ENCODE measurements at places on chromosomes 6 and 20.
A peak's percentile ranks its signal among the peaks of the same experiment; 100 is the strongest.

- no peak for DNase-seq
These were observed 544 bp upstream of the HLA-C start for GRCh38 chr6:31272436-31272835.

DNA sequence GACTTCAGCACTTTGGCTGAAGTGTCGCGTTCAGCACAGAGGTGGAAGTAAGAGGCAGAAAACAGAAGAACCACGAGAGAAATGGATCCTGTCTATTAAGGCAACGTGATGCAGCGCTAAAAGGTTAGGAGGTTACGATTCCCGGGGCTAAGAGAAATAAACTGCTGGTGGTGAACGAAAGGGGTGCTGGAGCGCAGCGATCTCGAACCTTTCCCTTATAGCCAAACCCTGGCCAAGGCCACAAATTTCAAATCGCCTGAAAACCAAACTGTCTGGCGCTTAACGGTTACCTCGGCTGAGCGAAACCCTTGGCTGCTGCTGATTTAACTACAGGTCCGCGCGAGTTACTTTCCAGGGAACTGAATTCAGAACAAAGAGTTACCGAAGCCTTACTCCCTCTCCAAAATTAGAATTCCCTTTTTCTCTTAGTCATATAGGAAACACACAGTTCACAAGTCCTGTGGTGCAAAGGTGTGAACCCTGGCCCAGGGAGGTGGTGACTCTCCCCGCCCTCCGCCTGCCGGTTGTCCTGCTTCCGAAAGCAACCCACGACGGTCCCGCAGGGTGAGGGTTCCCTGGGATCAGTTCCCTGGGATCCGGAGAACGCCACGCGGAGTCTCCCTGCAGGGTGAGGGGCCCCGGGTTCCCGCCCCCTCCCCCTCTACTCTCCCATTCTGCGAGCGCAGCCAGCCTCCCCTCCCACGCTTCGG, 1.3 kb upstream of the SLC35D3 start:
- DNase-seq, result no peak

GRCh38 chr6:151001387-151002056, 136.0 kb downstream of the MTHFD1L start:
- DNase-seq, result no peak

DNA sequence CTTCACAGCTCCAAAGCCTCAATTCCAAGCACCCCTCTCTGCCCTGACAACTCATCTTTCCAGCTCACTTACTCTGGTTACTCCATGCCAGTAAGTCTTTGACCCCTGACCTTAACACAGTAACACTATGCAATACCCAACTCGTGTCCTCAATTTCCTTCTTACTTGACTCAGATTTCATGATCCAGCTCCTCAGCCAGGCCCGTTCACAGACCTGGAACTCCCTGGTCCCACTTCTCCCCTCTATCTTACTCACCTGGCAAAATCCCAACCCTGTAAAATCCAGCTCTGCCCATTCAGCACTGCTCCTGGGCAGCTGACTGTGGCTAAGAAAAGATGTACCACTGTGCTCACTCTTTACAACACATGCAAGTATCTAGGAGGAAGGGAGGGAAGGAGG, 7.9 kb downstream of the GNL1 start:
- no peak for DNase-seq

GRCh38 chr6:130229645-130230044, 6.9 kb upstream of the SAMD3 start:
- DNase-seq, result no peak

- peak; percentile 79 for DNase-seq
These were observed at the start of gene FAM83D for GRCh38 chr20:38926142-38926933. TSS of gene FAM83D (plus strand) at chr20:38926417. CDS start at chr20:38926443, 26 bp downstream.

GRCh38 chr6:116328528-116328903, 42.2 kb upstream of the DSE start:
- DNase-seq, result no peak

DNA sequence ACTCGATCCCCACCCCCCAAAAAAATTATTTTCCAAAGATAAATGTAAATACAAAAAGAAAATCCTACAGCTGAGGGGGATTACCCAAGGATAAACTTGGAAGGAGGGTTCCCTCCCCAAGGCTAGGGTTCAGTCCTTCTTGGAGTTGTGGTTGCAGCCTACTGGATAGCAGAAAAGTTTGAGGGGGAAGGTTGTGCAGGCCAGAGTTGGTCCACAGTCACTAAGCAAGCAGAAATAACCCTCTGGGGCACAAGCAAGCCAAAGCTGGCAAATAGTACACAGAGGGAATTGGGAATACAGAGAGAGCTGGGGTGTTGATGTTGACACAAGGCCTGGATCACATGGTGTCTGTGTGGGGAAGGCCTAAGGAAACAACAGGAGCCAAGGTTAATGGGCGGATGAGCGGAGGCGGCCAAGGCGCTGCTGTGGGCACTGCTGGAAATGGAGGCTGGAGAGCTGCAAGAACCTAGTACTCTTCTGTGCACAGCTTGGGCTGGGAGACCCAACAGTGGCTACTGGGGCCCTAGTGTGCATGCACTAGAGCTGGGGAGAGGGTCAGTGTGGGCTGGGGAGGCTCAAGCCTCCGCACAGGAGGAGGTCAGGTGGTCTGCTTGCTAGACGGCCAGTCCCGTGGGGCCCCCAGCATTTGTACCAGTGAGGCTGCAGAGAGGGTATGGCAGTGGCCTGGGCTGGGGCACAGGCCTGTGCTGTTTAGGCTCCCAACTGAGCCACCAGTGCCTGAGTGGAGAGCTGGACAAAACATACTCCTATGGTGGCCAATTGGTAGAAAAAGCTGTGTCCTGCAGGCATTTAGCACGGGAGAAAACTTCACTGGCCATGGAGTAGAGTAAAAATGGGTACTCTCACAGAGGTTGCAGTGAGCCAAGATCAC, 5.5 kb upstream of the SNRPB start:
- DNase-seq, result no peak

DNA sequence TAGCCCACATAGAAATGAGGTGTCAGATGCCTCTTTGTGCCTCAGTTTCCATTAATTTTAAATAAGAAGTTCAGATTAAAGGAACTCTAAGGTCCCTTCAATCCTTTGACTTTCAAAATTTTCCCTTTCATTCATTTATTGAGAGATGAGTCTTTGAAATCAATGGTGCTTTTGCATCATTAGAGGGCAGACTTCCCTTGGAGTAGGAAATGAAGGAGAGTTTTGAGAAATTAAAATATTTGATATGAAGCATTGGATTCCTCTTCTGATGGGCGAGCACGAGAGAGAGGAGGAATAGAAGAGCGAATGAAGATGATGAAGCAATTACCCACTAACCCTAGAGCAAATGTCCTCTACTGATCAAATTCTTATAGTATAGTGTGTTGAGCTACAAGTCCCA, 105.7 kb downstream of the EDN1 start:
- no peak for DNase-seq

DNA sequence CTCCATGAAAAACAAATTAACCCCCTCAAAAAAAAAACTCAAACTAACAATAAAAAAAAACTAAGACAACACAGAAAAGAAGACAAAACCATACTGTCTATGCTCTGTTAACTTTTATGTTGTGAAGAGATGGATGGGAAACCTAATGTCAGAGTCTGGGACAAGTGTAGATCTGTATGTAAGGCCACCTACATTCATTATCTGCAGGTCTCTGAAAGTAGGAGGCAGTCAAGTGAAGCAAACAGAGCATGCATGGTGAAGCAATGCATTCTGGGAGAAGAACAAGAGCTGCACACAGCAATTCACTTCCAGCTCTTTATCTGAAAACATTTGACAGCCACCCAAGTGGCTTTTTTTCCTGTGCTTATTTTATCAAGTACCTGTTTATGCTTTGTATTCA, 452.0 kb downstream of the EPHA7 start:
- DNase-seq, result no peak

DNA sequence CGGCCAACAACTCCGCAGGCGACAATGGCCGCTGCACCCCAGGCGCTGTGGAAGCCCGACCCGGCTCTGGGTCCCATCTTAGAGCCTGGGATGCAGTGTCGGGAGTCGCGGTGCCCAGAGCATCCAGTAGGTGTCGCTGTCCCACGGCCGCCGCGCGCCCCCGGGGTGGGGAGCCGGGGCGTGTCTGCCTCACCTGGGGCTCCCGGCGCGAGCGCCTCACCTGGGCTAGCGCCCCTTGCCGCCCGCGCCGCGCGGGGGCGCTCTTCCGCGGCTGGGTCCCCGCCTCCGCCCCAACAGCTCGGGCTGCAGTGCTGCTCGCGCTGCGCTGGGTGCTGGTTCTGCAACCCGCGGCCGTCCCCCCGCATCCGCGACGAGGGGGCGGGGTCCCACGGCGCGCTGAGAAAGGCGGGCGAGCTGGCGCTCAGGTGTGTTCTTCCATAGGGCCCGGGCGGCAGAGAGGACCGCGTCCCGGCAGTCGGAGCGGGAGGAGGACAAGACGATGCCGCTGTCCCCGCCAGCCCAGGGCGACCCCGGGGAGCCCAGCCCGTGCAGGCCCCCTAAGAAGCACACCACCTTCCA, at the start of gene CRYBG1:
Gene CRYBG1 (plus strand): TSS at position 308 of the 579 bp plus-strand sequence. CDS start 192 bp downstream, at position 500.
- DNase-seq, result peak; percentile 40

GRCh38 chr6:36065916-36066315, 38.3 kb downstream of the MAPK14 start:
- DNase-seq, result no peak

GRCh38 chr20:34998331-34998950, 42.8 kb downstream of the MYH7B start:
- DNase-seq, result no peak

GRCh38 chr6:109349419-109349987, 32.8 kb downstream of the CD164 start:
- DNase-seq, result no peak

GRCh38 chr20:41147767-41148191, 10.4 kb downstream of the PLCG1 start:
- DNase-seq, result no peak

- DNase-seq, result no peak
These were observed 70.5 kb downstream of the FAM217A start for GRCh38 chr6:4008324-4009047.

GRCh38 chr6:108677357-108677756, 116.6 kb downstream of the FOXO3 start:
- no peak for DNase-seq

DNA sequence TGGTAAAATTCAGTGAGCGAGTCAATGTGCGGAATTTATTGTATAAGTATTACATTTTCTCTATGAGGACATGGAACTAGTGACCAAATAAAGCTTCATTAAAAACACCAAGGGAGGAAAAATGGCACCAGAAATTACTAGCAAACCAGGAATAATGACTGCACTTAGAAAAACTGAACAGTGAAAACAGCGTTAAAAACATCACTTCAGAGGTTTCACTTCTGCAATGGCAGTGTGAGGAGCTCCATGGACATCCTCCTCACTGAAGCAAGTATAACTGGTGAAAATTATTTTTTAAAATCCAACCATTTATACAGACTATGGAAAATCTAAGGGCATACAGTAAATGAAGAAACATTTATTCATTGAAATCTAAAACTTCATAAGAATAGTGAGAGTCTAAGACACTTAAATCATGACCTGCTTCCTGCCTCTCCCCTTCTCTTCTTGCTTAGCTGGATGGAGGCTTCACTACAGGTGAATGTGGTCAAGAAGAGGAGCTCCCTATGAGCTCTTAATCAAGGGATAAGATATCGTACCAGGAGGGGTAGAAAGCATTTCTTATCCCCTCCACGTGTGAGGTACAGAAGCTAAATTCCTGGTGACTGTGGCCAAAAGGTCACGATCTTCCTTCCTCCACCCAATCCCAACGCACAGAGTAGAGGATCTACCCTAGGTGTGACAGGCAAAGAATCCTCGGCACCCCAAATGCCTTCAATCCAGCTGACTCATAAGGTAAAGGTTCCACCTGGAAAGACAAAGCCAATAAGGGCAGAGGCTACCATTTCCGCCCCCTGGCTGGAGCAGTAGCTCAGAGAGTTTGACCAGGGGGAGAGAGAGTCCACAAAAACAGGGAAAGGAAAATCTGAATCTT, 12.3 kb upstream of the ASF1A start:
- no peak for DNase-seq

- no peak for DNase-seq
These were observed 141.7 kb downstream of the TMEM242 start for GRCh38 chr6:157181649-157182048.

DNA sequence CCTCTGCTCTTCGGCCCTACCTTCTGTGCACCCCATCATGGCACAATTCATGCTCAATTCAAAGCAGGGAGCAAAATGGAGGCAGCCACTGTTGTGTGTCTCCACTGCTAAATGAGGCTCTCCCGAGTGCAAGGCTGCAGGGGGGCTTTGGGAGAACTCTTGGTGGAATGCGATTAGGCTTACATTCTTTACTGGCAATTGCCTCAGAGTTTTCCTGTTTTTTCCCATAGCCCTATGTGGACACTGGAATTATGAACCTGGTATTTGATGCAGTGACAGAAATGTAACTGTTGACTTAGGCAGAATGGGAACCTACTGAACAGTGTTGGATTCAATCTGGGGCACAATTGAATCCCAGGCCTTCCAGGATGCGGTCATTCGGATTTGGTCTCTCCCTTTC, 187.9 kb upstream of the GMDS start:
- no peak for DNase-seq

GRCh38 chr20:25160467-25160866, 35.0 kb upstream of the ENTPD6 start:
- DNase-seq, result no peak

- DNase-seq, result no peak
These were observed 38.8 kb upstream of the PLEKHG1 start for GRCh38 chr6:150560884-150561219.

GRCh38 chr6:32087574-32088486, 21.3 kb downstream of the TNXB start:
- DNase-seq, result peak; percentile 46

GRCh38 chr6:80550748-80551147, 444.3 kb downstream of the BCKDHB start:
- no peak for DNase-seq

DNA sequence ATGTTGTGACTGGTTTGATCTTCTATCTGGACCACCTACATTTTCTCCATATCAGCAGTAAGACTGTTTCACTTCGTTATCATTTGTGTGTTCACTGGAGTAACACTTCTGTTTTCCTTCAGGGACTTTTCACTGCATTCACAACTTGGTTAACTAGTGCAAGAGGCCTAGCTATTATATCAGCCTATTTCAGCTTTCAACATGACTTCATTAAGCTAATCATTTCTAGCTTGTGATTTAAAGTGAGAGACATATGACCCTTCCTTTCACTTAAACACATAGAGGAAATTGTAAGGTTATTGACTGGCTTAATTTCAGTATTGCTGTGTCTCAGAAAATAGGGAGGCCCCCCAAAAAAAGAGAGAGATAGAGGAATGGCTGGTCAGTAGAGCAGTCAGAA, 622.8 kb upstream of the NRSN1 start:
- no peak for DNase-seq

DNA sequence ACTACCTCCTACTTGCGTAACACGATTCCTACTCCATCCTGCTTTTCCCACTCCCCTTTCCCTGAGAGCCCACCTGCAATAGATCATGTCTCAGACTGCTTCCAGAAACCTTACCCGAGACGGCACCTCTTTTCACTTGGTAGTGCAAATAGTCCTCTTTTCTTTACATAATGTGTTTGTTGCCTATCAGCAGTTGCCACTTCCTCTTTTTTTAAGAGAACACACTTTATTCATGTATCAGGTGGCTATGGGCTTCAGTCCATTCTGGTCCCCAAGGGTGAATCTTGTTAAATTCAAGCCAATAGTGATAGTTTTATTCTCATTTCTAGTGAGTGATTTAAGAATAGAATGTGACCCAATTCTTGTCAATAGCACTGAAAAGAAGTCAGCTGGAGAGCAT, 57.7 kb upstream of the FERMT1 start:
- no peak for DNase-seq

Measured in stimulated activated CD8-positive, alpha-beta memory T cell treated with anti-CD3 and anti-CD28 coated beads, Interleukin-7, amount 100 ng/mL, for 1 hour (primary cell).